GM12892 (cell line): ENCODE measurements at places on chromosomes 2 and 18.

DNA sequence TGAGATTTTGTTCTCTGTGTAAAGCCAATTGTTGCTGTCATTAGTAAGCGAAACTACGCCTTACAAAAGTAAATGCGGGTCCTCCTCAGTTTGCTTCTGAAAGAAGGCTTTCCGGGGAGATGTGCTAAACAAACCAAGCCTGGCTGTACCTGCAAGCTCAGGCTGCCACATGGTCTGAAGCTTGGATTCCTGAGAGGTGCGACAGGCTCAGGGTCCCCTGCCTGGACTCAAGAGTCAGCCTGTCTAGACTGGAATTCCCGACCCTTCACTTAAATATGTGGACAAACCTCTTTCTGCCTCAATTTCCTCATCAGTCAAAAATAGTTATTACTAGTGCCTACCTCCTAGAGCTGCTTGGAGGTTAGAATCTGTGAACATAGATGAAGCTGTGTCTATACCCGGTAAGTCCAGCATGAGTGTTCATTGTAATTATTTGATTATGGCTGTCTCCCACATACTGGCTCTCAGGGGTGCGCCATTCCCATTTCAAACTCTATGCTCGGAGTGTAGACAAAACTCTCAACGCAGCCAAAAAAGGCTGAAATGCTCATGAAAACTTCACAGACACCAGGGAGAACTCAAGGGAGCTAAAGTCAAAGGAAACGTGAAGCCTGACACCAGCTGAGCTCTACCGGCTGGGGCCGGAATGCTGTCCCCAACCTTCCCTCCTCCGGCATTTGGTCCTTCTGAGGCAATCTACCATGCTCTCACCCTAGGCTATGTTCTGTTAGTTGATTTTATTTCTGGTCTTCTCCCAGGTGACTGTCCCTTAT lies 31.4 kb downstream of the SOWAHC start:
- no peak for DNase-seq

DNA sequence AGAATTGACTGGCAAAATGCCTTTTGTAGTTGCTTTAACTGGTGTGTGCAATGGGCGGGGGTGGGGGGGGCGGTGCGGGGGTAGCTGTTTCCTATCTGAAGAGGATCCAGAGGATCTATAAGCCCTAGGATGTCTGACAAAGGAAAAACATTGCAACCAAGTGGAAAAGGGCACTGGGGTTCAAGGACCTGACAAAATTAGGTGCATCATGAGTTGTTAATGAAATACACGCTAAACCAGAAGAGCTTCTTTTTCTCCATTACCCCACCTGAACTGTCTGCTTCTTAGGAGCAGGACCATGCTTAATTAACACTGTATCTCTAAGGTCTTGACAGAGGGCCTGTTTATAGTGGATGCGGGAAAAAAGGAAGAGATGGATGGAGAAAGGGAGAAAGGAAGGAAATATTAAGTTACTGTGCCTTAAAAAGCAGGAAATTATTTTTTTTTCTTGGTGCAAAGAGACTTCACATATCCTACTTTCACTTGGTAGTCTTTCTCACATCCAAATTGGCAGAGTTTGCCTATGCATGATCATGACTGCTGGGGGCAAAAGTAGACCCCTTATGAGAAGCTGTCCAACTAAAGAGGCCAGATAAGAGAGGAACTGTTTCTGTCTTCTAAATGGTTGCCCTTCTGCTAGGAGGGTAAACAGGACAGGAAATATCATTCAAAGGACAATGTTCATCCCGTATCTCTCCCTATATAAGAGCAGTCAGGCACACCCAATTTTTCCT lies 4.6 kb downstream of the RND3 start:
- DNase-seq = no peak

GRCh38 chr2:96157649-96158553 lies 12.7 kb upstream of the DUSP2 start:
- peak; percentile 85 for DNase-seq

DNA sequence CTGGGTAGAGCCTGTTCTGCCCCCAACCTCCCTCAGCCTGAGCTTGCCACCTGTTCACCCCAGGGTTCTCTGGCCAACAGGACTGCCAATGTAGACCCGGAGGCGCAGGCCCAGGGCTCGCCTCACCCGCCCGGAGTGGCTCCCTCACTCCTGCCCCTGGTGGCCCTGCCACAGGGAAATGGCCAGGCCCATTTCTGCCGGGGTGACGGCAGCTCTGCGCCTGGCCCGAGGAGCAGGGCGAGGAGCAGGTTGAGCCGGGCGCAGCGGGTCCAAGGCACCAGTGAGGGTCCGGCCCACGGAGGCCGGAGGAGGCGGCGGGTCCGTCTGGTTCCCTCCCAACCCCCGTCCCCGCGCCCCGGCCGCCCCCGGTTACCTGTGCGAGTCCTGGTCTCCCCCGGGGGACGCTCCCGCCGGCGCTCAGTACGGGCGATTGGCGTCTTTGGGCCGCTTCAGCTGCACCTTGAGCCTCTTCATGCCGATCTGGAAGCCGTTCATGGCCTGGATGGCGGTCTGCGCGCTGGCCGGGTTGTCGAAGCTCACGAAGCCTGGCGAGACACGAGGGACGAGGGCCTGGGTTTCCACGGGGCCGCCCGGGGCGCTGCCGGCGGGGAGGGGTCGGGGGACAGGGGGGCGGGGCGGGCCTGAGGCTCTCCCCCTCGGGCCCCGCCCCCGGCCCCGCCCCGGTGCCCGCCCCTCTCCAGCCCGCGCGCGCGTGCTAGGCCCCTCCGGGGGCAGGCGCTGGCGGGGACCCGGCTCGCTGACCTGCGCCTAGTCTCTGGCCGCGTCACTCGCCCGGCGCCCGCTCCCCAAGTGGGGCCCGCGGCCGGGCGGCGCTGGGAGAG lies 312.0 kb downstream of the CELF4 start:
- DNase-seq = no peak

DNA sequence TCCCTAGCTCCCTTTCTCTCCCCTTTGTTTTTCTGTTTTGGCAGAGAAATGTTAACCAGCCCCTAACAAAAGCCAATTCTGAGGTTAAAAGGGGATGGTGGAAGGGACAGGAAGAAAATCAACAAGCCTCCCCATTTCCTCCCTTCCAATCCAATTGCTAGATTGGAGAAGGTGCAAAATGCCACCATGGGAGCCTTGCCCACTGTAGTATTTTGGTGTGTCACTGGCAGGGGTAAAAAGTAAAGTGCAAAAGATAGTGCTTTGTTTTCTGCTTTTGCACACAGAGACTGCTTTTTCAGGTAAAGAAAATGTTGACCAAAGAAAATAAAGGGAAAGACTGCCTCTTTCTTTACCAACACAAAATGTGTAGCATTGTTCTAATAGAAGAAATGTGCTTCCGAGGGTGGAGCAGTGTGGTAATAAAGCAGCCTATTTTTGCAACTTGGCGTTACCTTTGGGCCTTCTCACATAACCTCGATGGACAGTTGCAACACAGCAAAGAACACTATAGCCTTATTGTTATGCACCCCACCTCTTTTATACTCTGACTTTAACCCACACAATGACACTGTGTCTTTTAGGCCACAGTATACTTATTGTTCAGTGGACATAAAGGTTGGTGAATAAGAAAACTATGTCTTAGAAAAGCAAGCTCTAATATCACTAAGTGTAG lies 861.8 kb downstream of the BCL11A start:
- DNase-seq = no peak

DNA sequence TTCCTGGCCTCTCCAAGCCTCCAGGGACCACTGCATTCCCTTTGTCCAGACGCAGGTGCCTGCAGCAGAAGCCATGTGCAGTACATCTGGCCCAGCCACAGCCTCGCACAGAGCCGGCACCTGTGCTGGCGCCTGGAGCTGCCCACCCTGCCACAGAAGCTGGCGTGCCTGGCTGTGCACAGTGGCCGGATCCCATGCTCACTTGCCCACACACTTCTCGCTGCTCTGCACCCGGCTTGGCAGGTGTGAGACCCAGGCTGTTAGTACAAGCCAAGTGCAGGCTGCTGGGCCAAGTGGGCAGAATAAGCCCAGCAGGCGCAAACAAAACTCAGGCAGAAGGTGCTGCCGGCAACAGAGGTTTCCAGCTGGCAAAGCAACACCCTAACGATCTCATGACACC lies 124.5 kb upstream of the CCDC150 start:
- DNase-seq = no peak

DNA sequence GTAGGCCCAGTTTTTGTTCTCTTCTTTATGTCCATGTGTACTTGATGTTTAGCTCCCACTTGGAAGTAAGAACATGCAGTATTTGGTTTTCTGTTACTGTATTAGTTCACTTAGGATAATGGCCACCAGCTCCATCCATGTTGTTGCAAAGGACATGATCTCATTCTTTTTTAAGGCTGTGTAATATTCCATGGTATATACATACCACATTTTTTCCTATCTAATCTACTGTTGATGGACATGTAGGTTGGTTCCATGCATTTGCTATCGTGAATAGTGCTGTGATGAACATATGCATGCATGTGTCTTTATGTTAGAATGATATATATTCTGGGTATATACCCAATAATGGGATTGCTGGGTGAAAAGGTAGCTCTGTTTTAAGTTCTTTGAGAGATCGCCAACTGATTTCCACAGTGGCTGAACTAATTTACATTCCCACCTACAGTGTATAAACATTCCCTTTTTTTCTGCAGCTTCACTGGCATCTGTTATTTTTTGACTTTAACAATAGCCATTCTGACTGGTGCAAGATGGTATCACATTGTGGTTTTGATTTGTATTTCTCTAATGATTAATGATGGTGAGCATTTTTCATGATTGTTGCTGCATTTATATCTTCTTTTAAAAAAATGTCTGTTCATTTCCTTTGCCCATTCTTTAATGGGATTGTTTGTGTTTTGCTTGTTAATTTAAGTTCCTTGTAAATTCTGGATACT lies 22.9 kb downstream of the LTBP1 start:
- DNase-seq = no peak

DNA sequence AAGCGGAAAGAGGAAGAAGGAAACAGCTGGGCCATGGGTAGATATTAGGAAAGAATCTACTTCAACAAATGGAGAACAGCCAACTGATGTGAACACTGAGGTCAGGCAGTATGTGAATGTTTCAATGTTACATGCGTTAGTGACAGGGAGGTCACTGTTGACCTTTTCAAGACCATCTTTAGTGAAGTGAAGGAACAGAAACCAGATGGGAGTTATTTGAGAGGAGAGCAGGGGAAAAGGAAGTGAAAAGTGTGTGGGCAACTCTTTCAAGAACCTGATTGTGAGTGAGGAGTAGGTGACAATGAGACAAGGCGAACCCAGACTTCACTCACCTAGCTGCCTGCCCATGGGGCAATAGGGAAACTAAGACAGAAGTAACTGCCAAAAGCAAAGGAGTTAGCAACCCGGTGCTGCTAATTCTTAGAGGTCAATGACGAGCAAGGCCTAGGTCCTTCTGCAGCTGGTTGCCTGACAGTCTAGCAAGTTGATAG lies 67.0 kb downstream of the SP3 start:
- no peak for DNase-seq

GRCh38 chr2:68845043-68845442 lies 26.2 kb downstream of the BMP10 start:
- no peak for DNase-seq

DNA sequence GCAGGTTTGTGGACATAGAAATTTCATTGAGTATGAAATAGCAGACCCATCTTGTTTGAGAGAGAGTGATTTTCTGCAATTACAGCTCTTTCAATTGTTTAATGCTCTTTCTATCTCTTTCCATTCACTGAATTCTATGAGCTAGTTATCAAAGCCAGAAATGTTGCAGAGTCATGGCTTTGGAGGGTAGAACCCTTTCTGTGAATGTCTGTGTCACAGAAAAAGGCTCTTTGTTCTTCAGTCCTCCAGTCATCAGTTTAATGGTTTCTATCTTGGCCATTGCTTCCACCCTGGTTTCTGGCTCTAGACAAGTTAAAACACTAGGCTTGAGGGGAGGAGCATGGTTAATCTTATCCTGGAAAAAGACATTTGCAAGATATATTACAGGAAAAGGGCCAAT lies 655.0 kb downstream of the STK39 start:
- DNase-seq = no peak

GRCh38 chr2:71469403-71470398 lies 16.3 kb downstream of the DYSF start:
- no peak for DNase-seq

- DNase-seq = no peak
Measured at GRCh38 chr2:45826460-45826859, 175.0 kb downstream of the PRKCE start.

DNA sequence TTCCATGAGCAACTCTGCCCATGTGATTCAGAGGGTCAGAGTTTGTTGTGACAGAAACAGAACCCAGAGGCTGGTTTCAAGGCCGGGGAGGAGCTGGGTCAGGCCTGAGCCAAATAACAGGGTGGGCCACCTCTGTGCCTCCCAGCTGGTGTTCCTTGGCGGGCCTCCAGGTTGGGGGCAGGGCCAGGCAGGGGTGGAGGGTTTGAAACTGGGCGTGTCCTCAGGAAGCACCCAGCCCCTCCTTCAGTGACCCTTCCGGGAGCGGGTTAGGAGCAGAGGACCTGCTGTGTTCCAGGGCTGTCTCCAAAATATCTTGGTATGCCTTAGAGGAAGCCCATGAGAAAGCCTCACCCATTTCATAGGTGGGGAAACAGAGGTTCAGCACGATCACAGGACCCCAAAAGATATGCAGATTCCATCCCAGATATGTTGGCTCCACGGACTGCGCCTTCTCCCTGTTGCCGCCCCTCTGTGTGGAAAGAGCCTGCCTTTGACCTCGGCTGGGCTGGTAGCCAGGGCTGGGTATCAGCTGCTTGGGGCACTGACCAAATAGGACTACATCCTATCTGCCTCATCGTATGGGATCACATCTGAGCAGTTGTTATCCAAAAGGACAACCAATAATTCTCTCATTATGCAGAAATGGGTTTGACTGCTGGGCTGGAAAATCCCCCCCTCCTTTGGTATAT lies 74.8 kb upstream of the GLI2 start:
- no peak for DNase-seq

GRCh38 chr2:238855891-238856580 lies 8.2 kb downstream of the TWIST2 start:
- DNase-seq = no peak

- DNase-seq = peak; percentile 91
Measured at GRCh38 chr2:222860740-222861410, at the start of gene ACSL3. Gene ACSL3 (plus strand): TSS chr2:222861036. CDS start chr2:222908773, 47,737 bp downstream.

DNA sequence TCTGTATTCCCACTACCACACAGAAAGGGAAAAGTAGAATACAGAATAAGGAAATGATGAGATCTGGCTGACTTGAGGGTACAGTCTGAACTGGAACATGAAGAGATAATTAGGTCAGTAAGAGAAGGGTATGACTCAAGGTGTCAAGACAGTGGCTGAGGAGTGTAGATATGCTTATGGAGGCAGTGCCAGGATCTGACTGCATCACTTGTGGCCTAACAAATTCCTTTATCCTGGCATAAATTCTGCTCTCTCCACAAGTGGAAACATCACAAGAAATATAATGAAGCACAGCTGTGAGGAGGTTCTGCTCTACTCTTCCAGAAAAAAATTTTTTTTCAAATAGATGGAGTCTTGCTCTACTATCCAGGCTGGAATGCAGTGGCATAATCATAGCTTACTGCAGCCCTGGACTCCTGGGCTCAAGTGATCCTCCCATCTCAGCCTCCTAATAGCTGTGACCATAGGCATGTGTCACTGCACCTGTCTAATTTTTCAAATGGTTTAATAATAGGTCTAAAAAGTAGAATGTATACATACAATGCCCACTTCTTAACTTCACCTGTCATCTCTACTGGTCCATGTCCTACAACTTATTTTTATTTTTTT lies 85.3 kb downstream of the C2orf74 start:
- DNase-seq = no peak
